ENCODE measurements at places on chromosomes 13 and 19.

GRCh38 chr13:32267836-32268439 lies 47.2 kb downstream of the ZAR1L start:
- peak; percentile 6 for DNase-seq

GRCh38 chr19:41377977-41378709 lies 1.8 kb downstream of the TMEM91 start:
- DNase-seq, result no peak

DNA sequence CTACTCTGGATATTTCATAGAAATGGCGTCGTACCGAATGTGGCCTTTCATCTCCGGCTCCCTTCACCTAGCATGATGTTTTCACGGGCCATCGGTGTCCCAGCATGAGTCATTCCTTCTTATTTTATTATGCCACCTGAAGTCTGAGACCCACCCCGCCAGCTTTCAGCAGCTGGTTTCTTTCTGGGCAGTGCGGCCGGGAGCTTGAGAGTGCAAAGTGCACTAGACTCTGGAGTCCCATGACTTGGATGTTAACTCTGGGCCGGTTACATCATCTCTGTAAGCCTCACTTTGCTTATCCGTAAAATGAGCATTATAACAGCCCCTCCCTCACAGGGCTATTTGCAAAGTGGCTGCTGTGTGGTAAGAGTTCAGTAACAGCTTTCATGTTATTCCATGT lies 5.8 kb upstream of the KMT5C start:
- no peak for DNase-seq

- no peak for DNase-seq
Measured at GRCh38 chr13:104571161-104571892, 1505.1 kb upstream of the SLC10A2 start.

GRCh38 chr13:23949736-23950135 lies 52.4 kb upstream of the C1QTNF9B start:
- DNase-seq, result no peak

- no peak for DNase-seq
Measured at GRCh38 chr13:26498656-26499601, 58.6 kb upstream of the WASF3 start.

- DNase-seq, result no peak
Measured at GRCh38 chr13:33229446-33230177, 55.9 kb downstream of the STARD13 start.

DNA sequence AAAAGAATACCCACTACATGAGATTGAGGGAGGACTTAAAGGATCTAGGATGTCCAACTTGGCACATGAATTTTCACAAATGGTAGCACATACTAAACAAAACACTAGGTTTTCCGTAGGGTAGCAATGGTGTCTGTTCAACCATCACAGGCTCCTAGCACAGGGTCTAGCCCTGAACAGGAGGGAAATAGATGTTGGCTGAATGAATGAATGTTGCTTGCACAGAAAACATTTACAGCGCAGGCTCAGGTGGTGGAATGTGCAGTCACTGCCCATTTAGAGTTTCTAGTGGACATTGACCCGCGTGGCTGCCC lies 1.9 kb upstream of the MYCBP2 start:
- DNase-seq, result no peak

DNA sequence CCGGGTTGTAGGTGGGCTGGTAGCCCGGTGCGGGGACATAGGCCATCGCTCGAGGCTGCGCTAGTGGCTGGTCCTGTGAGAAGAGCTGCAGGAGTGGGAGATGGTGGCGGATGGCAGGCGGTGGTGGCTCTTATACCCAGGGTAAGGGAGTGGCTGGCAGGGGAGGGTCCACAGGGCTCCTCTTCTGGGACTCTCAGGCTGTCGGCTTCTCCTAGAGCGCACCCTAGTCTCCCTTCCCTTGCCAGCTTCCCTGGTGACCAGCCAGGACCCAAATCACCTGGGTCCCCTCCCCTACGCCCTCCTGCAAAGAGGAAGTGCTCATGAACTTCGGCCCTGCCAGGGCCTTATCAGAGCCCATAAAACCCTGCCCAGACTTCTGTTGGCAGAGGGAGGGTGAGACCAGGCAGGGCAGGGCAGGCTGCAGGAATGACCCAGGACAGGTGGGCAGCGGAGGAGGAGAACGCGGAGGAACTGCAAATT lies at the start of gene LGALS4:
Gene LGALS4 (minus strand): TSS at position 105 of the 480 bp plus-strand sequence. CDS start 59 bp downstream, at position 46.
- no peak for DNase-seq

- DNase-seq, result no peak
Measured at GRCh38 chr13:30851697-30852096, 54.4 kb upstream of the MEDAG start.

DNA sequence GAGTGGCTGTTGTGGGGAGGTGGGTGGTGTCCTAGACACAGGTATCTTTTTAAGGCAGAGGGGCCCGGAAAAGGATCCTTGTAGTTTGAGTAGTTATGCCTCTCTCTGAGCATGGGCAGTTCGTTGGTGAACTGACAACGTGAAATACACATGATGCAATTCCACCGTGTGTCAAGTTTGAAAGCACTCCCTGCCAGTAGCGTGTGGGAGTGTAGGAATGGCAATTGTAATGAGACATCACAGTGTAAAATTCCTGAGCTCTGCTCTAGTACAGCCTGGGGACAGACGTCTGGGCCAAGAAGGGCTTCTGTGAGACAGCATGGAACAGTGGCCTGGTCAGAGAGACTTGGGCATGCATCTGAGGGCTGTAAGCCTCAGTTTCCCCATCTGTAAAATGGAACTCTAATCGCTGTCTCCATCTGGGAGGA lies 10.4 kb upstream of the ASF1B start:
- no peak for DNase-seq

DNA sequence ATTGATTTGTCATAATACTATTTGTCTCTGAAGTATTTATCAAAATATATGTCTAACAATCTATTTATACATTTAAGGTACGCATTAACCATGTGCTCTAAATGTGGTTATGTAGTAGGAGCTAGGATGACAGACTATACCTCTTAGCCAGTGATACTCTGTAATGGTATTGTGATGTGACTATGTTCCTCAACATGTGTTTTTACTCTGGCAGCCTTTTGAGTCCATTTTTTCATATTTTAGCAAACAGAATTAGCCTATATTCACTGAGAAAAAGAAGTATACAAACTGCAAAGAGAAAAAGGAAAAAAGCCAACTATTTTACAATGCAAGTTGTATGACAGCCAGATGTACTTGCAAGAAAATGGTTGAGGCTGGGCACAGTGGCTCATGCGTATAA lies 26.7 kb downstream of the MAB21L1 start:
- DNase-seq, result no peak

- DNase-seq, result no peak
Measured at GRCh38 chr13:51360489-51360888, 21.0 kb downstream of the SERPINE3 start.

DNA sequence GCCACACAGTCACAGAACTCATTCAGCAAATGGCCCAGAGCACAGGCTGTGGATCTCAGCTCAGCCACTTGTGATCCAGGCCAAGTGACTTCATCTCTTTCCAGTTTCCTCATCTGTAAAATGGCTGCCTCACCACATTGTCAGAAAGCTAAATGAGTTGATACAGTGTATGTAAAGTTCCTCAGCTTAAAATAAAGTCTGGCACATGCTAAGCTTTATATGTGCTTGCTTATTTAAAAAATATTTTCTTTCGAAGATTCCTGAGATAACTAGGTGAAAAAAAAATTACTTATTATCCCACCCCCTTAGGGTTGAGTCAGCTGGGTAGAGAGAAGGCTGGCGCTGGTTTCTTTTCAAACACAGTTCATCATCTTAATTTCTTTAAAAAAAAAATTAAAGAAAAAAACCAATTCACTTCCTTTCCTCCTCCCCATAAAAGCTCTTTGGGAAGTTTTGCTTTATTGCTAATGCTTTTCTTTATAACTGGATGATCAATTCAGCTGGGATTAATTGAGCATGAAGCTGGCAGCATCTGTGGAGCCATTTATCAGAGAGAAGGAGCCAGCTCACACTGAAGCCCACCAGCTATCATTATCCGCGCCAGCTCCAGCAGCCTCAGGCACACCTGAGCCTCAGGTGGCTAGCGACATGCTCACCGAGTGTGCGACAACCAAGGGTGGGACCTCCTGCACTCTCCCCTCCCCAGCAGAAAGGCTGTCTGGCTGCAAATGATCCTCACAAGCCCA lies 354.9 kb downstream of the FOXO1 start:
- DNase-seq, result no peak

GRCh38 chr13:33403807-33404362 lies 118.3 kb upstream of the STARD13 start:
- DNase-seq, result no peak

DNA sequence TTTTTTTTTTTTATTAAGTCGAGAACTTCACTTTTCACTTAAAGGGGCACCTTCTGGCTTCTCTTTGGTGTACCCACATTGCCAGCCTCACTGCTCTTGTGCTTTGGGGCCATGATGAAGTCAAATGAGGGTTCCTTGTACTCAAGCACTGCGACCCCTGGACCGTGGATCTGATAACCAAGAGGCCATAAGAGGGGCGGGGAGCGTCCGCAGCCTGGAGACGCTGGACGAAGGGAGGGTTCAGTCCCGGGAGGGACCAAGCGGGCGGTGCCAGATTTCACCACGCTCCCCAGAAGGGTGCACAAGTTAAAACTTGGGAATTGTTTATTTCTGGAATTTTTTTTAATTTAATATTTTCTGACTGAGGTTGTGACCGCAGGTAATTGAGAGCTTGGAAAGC lies 53.3 kb upstream of the SOX1 start:
- DNase-seq, result no peak

GRCh38 chr13:43749503-43749902 lies 37.3 kb downstream of the ENOX1 start:
- no peak for DNase-seq

DNA sequence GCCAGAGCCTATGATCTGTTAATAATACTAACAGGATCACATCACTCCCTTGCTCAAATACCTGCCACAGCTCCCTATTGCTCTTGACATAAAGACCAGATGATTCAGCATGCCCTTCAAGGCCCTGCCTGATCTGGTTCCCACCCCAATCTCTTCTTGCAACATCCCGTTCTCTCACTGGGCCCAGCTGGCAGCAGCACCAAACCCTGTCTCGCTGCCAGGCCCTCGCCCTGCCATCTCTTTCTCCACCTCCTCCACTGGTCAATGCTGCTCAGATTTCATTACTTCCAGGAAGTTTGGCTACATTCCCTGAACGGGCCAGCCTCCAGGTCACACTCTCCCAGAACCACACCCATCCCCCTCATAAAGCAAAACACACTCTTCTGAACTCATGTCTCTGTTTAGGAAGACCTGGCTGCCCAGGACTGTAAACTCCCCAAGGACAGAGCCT lies 8.6 kb upstream of the BCAT2 start:
- no peak for DNase-seq

DNA sequence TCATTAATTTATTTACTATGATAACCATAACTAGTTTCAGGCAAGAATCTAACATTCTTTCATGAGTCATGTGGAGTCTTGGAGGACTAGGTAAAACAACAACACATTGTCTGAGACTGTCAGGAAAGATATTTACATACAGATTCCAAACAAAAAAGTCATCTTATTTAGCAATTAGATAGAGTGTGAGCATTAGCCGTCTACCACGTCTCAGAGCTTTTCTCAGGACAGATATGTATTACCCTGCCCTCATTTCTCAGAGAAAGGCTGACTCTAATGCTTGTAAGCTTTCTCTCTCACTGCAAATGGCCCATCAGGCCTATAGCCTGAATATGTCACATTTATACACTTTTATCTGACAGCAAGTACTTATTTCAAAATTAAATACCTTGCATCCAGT lies 312.1 kb upstream of the PCDH20 start:
- DNase-seq, result no peak

DNA sequence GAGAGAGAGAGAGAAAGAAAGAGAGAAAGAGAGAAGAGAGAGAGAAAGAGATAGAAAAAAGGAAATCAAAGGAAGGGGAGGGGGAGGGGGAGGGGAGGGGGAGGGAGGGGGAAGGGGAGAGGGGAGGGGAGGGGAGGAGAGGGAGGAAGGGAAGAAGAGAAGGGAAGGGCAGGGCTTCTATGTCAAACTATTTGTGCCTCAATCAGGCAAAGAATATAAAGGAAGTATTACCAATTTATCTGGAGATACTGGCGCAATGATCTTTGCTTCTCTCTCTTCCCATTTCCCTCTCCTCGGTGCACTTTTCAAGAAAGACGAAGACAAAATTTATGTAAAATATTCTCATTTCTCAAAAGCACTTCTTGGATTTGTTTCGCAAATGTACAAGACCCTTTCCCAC lies 9.3 kb upstream of the INSR start:
- DNase-seq, result no peak

DNA sequence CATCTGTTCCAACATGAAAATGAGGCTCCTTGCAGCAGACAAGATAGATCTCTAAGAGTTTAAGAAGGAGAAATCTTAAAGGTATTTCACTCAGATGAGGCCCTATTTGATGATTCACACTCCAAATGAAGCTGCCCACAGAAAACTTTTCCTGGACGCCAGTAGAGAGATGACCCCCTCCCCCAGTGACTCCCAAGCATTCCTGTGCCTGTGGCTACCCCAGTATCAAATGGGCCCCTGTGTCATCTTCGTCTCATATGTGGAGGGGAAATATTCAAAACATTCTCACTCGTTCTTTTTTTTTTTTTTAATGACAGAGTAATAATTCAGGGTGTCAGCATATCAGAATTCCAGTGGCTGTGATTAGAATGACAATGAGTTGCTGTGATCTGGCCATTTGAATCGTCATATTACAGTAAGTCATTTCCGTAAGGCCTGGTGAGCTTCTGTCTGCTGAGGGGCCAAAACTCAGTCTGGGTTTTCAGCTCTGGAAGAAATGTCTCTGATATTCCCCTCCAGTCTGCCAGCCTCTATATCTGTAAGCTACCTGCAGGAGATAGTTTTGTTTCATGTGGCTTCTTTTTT lies 194.7 kb downstream of the URI1 start:
- no peak for DNase-seq

DNA sequence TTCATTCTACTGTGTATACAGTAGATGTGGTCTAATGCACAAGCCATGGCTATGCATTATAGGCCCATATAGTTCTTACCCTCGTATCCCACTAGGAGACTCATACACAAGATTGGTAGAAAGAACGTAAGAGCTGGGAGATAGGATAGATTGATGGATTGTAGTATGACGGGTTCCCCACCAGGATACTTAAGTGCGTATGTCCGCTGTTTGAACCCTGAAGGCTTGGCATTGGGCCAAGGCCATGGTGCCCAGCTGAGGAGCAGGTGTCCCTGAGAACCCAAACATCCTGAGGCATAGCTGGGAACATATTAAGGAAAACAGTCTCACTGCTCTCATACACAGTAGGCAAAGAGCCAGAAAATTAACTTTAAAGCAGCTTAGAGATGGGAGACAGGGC lies 617.5 kb upstream of the KLF12 start:
- DNase-seq, result no peak

All from activated CD4-positive, alpha-beta T cell treated with anti-CD3 and anti-CD28 coated beads, Interleukin-2, Interleukin-4, amounts not matched to agents 100 ng/mL and 50 ng/mL, durations not matched to agents 16 hours and 8 hours (primary cell).